Upper lobe of right lung (tissue), 1 donor: ENCODE measurements at places on chromosomes 16 and 17. TPM values are rescaled to one million over a fixed set of nuclear protein-coding genes. Genes with fewer than 3 reads are reported as not detected.

SLC16A6 gene
- total RNA-seq, result 7.5 TPM

PRAC2 gene
- total RNA-seq, result not detected

DNA sequence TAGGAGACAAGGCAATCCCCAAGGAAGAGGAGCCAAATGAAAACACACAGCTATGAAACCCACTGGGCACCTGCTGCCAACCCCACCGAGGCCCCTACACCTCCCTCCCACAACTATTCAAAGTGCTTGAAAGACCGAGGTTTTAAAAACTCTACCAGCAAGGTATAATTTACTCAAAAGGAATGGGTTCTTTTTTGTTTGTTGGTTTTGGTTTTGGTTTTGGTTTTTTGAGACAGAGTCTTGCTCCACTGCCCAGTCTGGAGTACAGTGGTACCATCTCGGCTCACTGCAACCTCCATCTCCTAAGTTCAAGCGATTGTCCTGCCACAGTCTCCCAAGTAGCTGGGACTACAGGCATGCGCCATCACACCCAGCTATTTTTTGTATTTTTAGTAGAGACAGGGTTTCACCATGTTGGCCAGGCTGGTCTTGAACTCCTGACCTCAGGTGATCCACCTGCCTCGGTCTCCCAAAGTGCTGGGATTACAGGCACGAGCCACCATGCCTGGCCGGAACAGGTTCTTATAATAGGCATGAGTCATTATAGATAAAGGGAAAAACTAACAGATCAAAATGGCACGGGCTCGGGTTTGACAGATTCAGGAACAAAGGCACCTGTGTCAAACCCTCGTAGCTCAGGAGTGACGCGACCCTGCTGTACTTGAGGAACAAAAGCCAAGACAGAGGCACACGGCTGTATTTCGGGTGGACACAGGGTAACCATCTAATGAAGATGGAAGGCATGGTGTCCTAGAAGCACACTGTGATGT lies 40.7 kb downstream of the COTL1 start:
- DNase-seq, result no peak

DNA sequence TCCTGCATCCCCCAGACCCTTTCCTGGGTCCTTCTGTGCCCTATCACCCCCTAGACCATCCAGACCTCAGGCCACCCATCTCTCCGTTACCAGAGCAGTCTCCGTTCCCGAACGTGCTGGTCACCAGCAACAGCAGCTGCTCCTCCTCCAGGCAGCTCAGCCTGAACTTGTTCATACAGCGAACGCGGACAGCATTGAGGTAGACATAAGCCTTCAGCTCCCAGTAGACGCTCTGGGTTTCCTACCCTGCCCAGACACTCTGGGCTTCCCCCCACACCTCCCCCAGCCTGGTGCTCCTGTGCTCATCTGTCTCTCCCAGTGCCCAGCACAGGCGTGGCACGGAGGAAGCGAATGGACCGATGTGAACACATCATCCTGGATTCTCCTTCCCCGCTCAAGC lies 41.6 kb upstream of the RNFT1 start:
- no peak for DNase-seq

- DNase-seq, result no peak
Observed at GRCh38 chr17:4318186-4318585, 48.3 kb downstream of the UBE2G1 start.
